ENCODE measurements at places on chromosomes 7 and 10.
A peak's percentile ranks its signal among the peaks of the same experiment; 100 is the strongest.

GRCh38 chr10:71743866-71744265 is 24.3 kb upstream of the C10orf105 start:
- DNase-seq, result no peak

DNA sequence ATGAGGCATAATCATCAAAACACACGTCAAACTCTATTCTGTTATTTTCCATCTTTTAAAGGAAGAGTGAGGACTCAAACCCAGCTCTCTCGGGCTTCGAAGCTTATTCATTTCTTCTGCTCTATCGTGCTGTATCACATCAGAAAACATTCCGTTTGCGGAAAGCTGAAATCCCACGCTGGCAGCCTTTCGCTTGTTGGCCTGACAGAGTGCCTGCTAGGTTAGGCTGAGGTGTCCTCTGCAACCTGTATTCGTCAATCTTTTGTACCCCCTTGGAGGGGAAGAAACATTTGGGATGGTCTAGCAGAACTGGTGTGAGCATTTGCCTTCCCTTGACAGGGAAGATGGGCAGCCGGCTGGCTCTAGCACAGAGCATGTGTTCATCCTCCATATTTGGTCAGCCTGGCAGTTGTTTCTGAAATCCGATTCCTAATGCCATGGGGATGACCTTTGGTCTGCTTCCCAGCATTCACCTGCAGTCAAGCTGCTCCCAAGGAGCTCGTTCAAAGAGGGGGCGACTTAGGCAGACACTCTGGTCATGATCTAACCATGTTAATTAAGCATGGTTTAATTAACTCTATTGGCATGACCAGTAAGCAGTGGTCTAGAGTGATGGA is 55.2 kb downstream of the TACC2 start:
- DNase-seq, result no peak

DNA sequence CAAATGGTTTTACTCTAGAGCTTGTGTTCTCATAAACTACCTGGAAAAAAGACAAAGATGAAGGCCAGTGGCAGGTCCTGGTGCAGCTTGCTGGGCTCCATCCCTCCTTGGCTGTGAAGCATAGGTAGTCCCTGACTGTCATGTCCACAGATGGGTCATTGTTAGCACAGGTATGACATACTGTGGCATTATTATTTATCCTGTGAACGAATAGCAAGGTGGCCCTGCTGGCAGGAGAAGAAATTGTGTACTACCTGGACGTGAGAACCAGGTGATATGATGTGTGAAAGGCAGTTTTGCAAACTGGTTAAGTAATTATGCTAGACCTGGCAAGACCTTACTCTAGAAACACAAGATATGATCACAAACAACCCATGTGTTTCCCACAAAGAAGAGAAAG is 63.9 kb downstream of the CCDC71L start:
- DNase-seq, result no peak

GRCh38 chr7:90180011-90180585 is 25.8 kb downstream of the STEAP1 start:
- DNase-seq, result no peak

DNA sequence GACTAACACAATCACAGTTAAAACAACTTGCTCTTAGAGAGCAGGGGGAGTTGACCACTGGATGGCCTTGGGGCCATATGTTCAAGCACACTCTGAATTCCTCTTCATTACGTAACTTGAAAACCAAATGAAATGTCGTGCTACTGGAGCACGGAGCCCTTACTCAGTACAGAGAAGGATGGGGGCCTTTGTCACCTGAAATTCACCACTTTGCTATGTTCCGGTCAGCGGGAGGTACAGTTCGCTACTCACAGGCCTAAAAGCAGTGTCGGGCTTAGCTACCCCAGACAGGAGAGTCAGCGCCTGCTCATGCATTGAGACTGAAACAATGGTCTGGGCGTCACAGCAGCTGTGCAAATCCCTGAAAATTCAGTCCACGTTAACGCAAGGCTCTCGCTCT is 39.6 kb downstream of the GLI3 start:
- DNase-seq, result no peak

- DNase-seq, result no peak
Measured at GRCh38 chr7:141841385-141841784, at the start of gene PRSS37. PRSS37 (minus strand) TSS chr7:141841485; CDS start chr7:141841049, 436 bp downstream.

GRCh38 chr7:86747698-86748097 is 104.0 kb downstream of the GRM3 start:
- no peak for DNase-seq

- no peak for DNase-seq
Measured at GRCh38 chr7:29231671-29232232, 37.2 kb downstream of the CHN2 start.

DNA sequence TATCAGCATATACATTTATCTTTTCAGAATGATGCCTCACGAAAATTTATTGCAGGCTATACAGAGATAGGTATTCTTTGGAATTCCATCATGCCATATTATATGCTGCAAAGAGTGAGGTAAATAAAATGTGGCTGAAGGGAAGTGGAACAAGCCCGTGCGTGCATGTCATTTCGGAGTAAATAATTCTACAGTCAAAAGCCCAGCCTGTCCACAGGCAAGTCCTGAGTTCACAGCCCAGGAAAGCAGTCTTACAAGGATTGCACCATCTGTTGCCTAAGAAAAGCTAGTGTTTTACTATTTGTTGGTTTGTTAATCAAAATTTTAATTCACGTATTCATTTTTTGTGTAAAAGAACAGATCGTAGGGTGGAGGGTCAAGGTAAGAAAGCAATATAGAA is 292.4 kb upstream of the AKR1E2 start:
- no peak for DNase-seq

- no peak for DNase-seq
Measured at GRCh38 chr7:42645906-42646305, 266.0 kb downstream of the C7orf25 start.

DNA sequence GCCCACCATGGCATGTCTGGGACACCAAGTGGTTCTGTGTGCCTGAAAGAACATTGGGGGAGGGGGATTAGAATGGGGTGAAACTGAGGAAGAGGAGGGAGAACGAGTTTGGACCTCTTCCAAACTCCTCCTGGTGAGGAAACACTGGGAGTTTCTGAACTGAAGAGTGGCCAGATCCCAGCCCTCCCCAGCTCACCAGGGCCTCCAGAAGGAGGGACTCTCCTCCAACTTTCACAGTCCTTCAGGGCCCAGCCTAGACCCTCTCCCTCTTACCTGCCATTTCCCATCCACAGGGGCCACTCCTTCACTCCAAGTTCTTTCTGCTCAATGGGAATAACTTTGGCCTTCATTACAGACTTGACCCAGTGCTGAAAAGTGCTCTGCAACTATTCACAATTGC is 132.0 kb upstream of the FOXK1 start:
- no peak for DNase-seq

- no peak for DNase-seq
Measured at GRCh38 chr10:82472406-82473335, 597.7 kb downstream of the NRG3 start.

- DNase-seq, result no peak
Measured at GRCh38 chr10:101451261-101451660, 97.3 kb downstream of the BTRC start.

DNA sequence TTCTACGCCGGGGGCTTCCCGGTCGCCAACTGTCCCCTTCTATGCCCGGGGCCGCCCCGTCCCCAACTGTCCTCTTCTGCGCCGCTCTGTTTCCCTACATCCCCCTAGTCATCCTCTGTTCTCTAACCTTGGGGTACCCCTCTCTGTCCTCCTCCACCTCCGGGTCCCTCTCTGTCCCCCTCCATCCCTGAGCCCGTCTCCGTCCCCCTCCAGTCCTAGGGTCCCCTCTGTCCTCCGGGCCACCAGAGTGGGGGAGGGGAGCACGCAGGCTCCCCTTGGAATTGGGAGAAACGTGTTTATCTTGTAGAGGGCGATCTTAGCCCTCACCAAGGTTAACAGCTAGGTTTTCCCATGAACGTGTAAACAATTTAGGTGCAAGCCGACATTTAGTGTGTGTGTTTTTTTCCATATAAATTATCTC is 852 bp upstream of the KLF6 start:
- DNase-seq, result peak; percentile 47

- DNase-seq, result no peak
Measured at GRCh38 chr10:3487228-3487627, 297.8 kb downstream of the KLF6 start.

DNA sequence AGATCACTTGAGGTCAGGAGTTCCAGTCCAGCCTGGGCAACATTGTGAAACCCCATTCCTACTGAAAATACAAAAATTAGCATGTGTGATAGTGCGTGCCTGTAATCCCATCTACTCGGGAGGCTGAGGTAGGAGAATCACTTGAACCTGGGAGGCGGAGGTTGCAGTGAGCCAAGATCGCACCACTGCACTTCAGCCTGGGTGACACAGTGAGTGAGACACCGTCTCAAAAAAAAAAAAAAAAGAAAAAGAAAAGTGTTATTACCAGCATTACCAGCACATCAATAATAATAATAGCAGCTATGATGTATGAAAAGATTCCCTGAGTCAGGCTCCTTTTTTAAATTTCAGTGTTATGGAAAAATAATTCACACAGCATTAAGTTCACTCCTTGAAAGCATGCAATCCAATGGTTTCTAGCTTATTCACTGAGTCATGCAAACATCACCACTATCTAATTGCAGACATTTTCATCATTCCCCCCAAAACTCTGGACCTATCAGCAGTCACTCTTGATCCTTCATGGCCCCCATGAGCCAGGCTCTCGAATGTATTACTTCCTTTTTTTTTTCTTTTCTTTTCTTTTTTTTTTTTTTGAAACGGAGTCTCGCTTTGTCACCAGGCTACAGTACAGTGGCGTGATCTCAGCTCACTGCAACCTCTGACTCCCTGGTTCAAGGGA is 228.4 kb downstream of the FANK1 start:
- no peak for DNase-seq

DNA sequence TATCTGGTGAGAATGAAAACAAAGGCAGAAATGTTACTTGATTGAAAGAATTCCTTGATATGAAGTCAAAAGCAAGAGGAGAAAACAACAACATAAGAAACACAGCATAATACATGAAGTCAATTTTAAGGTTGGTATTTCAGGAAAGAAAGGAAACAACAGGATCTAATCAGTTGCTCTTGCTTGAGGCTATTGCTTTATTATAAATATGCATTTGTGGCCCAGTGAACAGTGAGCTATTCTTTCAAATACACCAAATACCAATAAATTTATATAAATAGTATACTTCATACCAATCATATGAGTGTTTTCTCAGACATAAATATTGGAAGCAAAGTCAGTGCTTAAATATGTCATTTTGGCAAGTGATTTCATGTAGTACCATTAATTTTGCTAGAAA is 806.6 kb downstream of the NXPH1 start:
- no peak for DNase-seq

GRCh38 chr10:68302503-68302823 is 29.4 kb upstream of the HNRNPH3 start:
- no peak for DNase-seq

DNA sequence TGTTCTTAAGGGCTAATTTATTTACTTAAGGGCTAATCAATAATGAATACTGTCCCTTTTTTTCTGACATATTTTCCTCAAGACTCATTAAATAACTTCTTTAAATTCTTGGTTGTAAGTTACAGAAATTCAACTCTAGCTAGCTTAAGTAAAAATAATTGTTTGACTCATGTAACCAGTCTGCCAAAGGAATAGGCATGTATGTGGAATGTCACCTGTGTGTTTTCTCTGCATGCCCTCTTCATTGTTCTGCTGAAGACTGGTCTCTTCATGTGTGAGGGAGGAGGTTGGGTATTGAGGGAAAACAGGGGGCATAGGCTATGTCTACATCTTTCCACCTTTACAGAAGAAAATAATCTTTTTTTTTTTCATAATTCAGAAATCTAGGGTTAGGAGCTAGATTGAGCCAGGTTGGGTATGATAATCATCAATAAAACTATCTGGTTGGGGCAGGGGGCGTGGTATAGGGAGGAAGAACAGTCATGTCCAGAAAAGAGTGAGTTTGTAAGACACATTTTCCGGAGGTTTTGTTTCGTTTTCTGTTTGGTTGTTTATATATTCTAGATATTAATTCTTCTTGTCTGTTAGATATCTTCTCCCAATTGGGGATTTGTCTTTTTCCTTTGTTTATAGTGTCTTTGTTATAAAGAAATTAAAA is 37.9 kb downstream of the EXOC4 start:
- no peak for DNase-seq

DNA sequence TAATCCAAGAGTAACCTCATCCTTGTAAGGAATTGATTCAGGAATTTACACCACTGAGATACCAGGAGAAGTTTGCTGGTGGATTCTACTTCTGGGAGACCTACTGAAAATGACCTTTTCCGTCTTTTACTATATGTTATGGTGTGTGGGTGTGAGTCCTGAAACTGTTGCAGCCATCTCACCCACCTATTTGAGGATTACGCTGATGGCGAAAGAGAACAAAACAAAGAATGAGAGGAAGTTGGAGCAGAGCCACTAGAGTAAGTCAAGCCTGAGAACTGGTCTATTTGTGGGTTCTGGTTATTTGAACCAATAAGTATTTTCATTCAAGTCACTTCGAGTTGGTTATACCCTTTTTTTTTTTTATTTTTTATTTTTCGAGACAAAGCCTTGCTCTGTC is 12.7 kb upstream of the ABCC2 start:
- DNase-seq, result no peak

- DNase-seq, result no peak
Measured at GRCh38 chr10:133060466-133060865, 27.3 kb upstream of the ADGRA1 start.
